HT1080 (cell line): ENCODE measurements at places on chromosomes 1 and 21. TPM values are rescaled to one million over a fixed set of nuclear protein-coding genes. Genes with fewer than 3 reads are reported as not detected.

- no peak for DNase-seq
Measured at GRCh38 chr1:53080041-53080440, 18.0 kb downstream of the PODN start.

The OR6N1 gene
- not detected in 2 replicates for total RNA-seq

The CD1E gene
- total RNA-seq = not detected in 2 replicates

GRCh38 chr1:180778782-180779398 is 133.8 kb upstream of the KIAA1614 start:
- DNase-seq = peak; percentile 1

DNA sequence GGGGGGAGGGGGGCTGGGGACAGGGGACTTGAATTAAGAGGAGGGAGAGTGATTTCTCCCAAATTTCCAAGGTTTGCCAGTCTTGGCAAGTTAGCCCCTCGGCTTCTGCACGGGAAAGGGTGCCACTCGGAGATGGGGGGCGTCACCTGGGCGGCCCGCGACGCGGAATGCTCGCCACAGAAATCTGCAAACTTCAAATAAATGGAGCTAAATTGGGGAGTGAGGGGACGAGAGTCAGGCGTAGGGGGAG is 885 bp upstream of the SSBP3 start:
- no peak for DNase-seq

The ELAPOR1 gene
- total RNA-seq = 0.73 and 1.3 TPM in 2 replicates

DNA sequence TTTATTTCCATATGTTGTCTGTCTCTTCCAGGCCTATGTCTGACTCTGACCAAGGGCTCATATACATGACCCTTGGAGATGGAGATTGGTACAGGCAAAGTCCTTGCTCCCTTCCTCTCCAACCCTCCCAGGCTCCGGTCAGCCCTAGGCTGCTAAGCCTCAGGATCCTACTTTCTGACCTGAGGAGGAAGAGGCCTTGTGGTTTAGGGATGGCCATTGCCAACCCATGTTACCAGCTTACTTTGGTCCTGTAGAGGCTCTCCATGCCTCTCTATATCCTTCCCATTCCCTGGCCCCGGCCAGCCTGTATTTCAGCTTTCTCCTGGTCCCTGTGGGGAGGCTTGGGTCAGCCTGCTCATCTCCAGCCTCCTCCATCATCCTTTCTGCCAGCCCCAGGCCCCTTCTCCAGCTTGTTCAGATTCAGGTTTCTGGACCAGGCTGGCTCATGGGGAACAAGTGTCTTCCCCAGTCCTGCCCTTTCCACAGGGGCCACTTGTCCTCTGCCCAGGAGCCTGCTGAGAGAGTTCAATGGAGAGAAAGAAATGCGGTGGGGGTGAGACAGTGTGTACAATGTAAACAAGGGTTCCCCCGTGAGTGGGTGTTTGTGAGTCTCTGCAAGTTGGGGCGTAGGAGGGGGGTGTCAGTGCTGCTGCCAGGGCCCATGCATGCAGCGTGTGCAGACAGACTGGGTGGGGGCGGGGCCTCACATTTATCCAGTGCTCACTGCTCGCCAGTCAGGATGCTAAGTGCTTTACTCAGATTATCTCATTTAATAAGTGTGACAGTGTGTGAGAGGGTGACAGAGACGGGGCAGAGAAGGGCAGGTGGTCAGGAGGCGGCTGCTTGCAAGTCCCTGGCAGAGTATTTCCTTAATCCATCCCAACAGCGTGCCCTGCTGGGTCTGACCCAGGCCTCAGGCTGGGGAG is 31.3 kb upstream of the FOXO6 start:
- DNase-seq = no peak

GRCh38 chr1:15304708-15305467 is 57.9 kb downstream of the FHAD1 start:
- DNase-seq = no peak

The RNF186 gene
- total RNA-seq = not detected in 2 replicates

The FABP3 gene
- total RNA-seq = not detected in 2 replicates

DNA sequence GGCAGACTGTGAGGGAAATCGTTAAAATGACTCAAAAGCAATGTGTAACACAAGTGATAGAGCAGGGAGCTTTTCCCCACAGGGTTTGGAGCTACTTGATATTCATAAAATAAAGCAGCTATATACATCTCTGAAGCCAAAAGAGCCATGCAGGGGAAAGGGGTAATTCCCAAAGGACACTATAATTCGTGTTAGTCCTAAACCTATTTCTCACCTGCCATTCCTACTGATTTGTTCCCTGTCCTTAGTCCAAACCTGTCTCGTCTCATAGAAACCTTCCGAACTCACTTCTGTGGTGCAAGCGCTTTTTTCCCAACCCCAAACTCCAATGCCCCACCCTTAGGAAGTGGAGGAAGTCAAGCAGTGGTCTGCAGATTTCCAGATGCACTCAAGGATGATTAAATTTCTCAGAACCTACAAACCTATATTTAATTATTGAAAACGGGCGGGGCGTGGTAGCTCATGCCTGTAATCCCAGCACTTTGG is 946 bp upstream of the HNRNPR start:
- no peak for DNase-seq

GRCh38 chr1:231026576-231026975 is 13.5 kb downstream of the FAM89A start:
- DNase-seq = no peak

The TMEM52 gene
- total RNA-seq = 0.30 and 0.69 TPM in 2 replicates

- DNase-seq = no peak
Measured at GRCh38 chr1:156712626-156713025, 7.2 kb upstream of the CRABP2 start.

- peak; percentile 76 for DNase-seq
Measured at GRCh38 chr1:151457911-151458801, 1.1 kb downstream of the POGZ start.

- DNase-seq = peak; percentile 71
Measured at GRCh38 chr1:41662061-41662764, 177.7 kb upstream of the EDN2 start.

DNA sequence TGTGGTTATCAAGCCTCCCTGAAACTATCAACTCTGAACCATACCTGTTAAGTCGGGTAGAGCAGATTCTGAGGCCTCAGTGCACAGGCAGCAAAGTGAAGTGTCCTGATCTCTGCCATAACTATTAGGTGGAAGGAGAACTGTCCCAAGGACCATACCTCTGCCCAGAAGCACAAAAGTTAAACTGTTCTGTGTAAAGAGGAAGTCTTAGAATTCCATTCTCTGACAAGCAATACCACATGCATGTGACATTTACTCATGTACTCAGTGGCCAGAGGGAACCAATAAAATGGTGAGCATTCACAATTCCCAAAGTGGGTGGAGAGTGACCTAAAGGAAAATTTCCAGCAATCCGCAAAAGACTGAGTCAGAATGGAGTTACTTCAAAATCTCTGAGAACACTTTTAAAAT is 61.0 kb downstream of the TOR3A start:
- peak; percentile 97 for DNase-seq

- DNase-seq = no peak
Measured at GRCh38 chr1:238552271-238552670, 661.5 kb upstream of the ZP4 start.

- DNase-seq = peak; percentile 16
Measured at GRCh38 chr1:6888268-6888667, 103.0 kb downstream of the CAMTA1 start.

- no peak for DNase-seq
Measured at GRCh38 chr1:224113005-224113404, 906 bp upstream of the FBXO28 start.

GRCh38 chr1:85417876-85418275 is 47.1 kb downstream of the DDAH1 start:
- DNase-seq = no peak

DNA sequence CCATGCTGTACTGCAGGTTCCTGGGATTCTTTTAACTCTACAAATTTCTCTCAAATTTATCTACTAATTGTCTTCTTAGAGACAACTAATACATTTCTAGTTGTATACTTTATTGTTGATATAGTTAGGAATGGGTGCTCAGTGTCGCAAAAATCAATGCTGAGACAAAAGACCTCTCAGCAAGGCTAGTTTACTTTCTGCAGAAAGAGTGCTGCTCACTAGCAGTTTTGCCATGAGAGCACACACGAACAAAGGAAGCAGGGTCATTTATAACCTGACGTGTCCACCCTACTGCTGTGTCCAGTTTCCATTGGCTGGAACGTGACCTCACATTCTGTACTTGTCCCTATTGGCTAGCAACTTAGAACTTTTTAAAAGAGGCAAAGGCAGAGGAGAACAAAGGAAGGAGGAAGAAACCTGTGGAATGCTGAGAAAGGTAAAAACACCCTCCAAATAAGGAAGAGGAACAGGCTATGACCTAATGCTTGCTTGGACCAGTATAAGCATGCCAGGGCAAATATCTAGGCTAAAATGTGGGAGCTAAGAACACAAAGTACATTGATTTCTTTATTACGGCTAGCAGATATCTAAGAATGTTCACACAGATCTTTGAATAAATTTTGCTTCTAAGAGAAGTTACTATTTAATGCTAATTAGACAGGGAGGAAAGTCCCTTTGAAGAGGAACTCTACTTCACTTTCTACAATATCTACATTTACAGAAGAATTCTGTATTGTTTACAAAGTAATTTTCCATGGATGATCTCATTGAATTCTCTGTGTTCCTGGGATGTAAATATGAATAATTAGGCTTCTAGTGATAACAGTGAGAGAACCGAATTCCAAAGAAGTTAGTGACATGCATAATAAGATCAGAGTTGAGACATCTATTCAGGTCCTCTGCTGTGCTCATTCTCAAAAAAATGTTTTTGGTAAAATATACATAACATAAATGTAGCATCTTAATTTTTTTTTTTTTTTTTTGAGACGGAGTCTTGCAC is 86.0 kb upstream of the MAP10 start:
- no peak for DNase-seq

The CHIA gene
- not detected in 2 replicates for total RNA-seq

- no peak for DNase-seq
Measured at GRCh38 chr1:2475571-2475970, 518 bp upstream of the PLCH2 start.

GRCh38 chr1:14363707-14364413 is 234.6 kb upstream of the KAZN start:
- DNase-seq = no peak

The TBX19 gene
- 0.21 TPM in 1 of 2 replicates, not detected in the other for total RNA-seq
